Activated B cell treated with CpG ODN at 0.5 μM for 24 hours (primary cell): ENCODE measurements at places on chromosomes 12 and 14. TPM values are rescaled to one million over a fixed set of nuclear protein-coding genes. Genes with fewer than 3 reads are reported as not detected.

The PTGDR gene
- total RNA-seq = not detected in 2 replicates

The NFE2 gene
- total RNA-seq = not detected in 2 replicates

The KRT78 gene
- total RNA-seq = not detected in 2 replicates

The NANOG gene
- not detected in 2 replicates for total RNA-seq

GRCh38 chr12:114995891-114996290 is 311.9 kb upstream of the TBX3 start:
- no peak overlapping the region for H3K27ac ChIP-seq
- H3K36me3 ChIP-seq = no peaks in the 10 kb centered on the region
- no peak for DNase-seq
- H3K4me3 ChIP-seq = no peak overlapping the region
- no peaks in the 10 kb centered on the region for H3K4me1 ChIP-seq
- H3K27me3 ChIP-seq = no peaks in the 10 kb centered on the region

DNA sequence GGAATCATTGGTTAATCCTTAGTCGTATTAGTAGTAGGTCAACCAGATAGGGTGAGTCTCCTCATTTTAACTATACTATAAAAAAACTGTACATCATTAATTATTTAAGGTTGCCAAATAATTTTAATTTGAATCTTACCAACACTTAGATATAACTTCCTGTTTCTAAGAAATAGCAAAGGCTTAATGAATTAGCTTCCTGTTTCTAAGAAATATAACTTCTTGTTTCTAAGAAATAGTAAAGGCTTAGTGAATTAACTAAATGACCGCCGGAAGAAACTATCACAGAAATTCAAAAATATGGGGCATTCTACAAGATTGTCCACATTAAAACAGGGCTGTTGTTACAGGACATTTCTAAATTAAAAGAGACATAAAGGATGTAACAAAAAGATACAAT is 392.9 kb upstream of the FOXG1 start:
- no peak overlapping the region for H3K27ac ChIP-seq
- H3K36me3 ChIP-seq = no peaks in the 10 kb centered on the region
- H3K4me1 ChIP-seq = no peaks in the 10 kb centered on the region

GRCh38 chr12:124687174-124687902 is 119.9 kb upstream of the NCOR2 start:
- H3K27ac ChIP-seq = no peak overlapping the region
- no peak for DNase-seq
- no peak overlapping the region for H3K4me3 ChIP-seq
- H3K4me1 ChIP-seq = peaks cover 14% of the 10 kb centered on the region
- H3K27me3 ChIP-seq = peaks cover 13% of the 10 kb centered on the region
- H3K36me3 ChIP-seq = no peaks in the 10 kb centered on the region
